ENCODE measurements at places on chromosomes 2 and 18. TPM values are rescaled to one million over a fixed set of nuclear protein-coding genes. Genes with fewer than 3 reads are reported as not detected.

The CDH20 gene
- not detected for total RNA-seq

The OSBPL6 gene
- 7.2 TPM for total RNA-seq

The MAP3K19 gene
- total RNA-seq, result not detected

The CCDC85A gene
- 0.12 TPM for total RNA-seq

The ZNF804A gene
- total RNA-seq, result not detected

Measured in A549 treated with ZK216348 at 1 μM for 4 hours (cell line).